ENCODE measurements at places on chromosomes 1 and 21. TPM values are rescaled to one million over a fixed set of nuclear protein-coding genes. Genes with fewer than 3 reads are reported as not detected.

DNA sequence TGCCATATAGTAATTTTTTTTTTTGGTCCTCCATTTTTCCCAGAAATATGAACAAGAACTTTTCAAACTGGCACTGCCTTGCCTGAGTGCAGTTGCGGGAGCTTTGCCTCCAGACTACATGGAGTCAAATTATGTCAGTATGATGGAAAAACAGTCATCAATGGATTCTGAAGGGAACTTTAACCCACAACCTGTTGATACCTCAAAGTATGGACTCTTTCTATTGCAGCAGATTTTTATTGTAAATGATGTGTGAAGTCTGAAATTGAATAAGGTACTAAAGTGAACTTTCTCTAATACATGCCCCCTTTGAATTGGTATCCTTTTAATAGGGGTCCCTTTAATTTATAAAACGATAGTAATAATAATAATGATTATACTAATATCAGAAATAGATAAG, 234.9 kb downstream of the ZP4 start:
- H3K4me1 ChIP-seq = no peaks in the 10 kb centered on the region
- no peaks in the 10 kb centered on the region for H3K36me3 ChIP-seq
- DNase-seq = no peak
- no peak overlapping the region for H3K4me3 ChIP-seq
- H3K27ac ChIP-seq = no peak overlapping the region
- H3K27me3 ChIP-seq = no peaks in the 10 kb centered on the region

DNA sequence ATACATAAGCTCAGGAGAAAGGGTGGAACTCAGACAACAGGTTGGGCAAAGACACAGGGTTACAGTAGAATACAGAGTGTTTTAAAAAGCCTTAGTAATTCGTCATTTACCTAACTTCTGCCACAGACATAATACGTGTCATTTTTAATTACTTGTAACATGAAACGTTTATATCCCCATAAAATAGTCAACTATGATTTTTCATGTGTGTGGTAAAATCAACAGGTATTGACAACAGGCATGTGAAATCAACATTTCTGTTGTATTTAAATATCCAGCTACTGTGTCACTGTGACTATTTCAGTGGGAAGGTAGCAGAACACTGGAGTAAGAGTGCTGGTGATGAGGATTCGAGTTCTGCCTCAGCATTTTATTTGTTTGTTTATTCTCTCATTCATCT, 5.7 kb downstream of the FAM163A start:
- no peak overlapping the region for H3K4me3 ChIP-seq
- no peaks in the 10 kb centered on the region for H3K36me3 ChIP-seq
- H3K4me1 ChIP-seq = no peaks in the 10 kb centered on the region
- H3K27ac ChIP-seq = no peak overlapping the region
- no peak for DNase-seq
- H3K27me3 ChIP-seq = peaks cover 51% of the 10 kb centered on the region

- no peaks in the 10 kb centered on the region for H3K36me3 ChIP-seq
- peaks cover 3% of the 10 kb centered on the region for H3K4me1 ChIP-seq
- H3K4me3 ChIP-seq = no peak overlapping the region
- no peak for DNase-seq
- H3K27me3 ChIP-seq = no peaks in the 10 kb centered on the region
- no peak overlapping the region for H3K27ac ChIP-seq
Observed at GRCh38 chr21:46050668-46051378, 47.1 kb upstream of the COL6A2 start.

DNA sequence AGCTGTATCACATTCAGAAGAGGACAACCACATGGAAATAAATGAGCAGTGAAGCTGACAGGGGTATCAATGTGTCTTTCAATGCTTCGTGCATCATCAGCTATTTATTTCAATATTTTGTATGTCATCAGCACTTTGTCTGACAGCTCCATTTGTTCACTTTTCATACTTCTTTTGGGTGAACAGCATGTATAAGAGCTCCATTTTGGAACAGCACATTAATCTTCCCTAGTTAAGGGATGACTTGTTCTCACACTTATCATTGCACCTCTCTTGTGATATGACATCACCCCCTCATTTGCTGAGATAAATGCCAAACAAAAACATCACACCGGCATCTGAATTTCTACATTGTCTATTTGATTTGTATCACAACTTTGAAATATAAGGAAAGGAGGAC, 190.6 kb upstream of the SAMSN1 start:
- H3K4me1 ChIP-seq = peaks cover 41% of the 10 kb centered on the region
- peaks cover 17% of the 10 kb centered on the region for H3K36me3 ChIP-seq
- no peak overlapping the region for H3K4me3 ChIP-seq

GRCh38 chr1:61282387-61282786, 200.0 kb downstream of the NFIA start:
- DNase-seq = no peak
- no peak overlapping the region for H3K4me3 ChIP-seq
- H3K36me3 ChIP-seq = no peaks in the 10 kb centered on the region
- H3K4me1 ChIP-seq = peaks cover 6% of the 10 kb centered on the region

DNA sequence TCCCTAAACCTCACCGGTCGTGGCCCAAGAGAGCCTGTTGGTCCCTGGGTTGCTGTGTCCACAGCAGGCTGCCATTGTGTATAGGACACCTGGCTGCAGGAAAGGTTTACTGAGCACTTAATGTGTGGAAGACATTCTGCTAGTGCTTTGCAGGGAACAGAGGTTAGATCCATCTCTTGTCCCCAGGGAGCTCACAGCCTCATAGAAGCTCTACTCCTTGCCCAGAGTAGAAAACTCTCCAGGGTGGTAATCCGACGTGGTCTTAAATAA, 16.9 kb upstream of the ALPL start:
- no peaks in the 10 kb centered on the region for H3K36me3 ChIP-seq
- H3K27ac ChIP-seq = no peak overlapping the region
- H3K4me1 ChIP-seq = peaks cover 4% of the 10 kb centered on the region
- no peak for DNase-seq

GRCh38 chr21:45366931-45367401, 38.0 kb upstream of the COL18A1 start:
- no peak overlapping the region for H3K27ac ChIP-seq
- H3K4me1 ChIP-seq = peaks cover 16% of the 10 kb centered on the region
- peaks cover 9% of the 10 kb centered on the region for H3K27me3 ChIP-seq
- H3K4me3 ChIP-seq = no peak overlapping the region
- no peaks in the 10 kb centered on the region for H3K36me3 ChIP-seq

The REN gene
- not detected for total RNA-seq

The NBPF4 gene
- 0.97 TPM for total RNA-seq

The POU3F1 gene
- 0.48 TPM for total RNA-seq

The SLC66A1 gene
- 12.1 TPM for total RNA-seq

The GLIS1 gene
- total RNA-seq = not detected
